ENCODE measurements at places on chromosomes 3 and 15.
A peak's percentile ranks its signal among the peaks of the same experiment; 100 is the strongest.

- DNase-seq = no peak
Measured at GRCh38 chr3:126153695-126154360, 26.6 kb downstream of the ALDH1L1 start.

DNA sequence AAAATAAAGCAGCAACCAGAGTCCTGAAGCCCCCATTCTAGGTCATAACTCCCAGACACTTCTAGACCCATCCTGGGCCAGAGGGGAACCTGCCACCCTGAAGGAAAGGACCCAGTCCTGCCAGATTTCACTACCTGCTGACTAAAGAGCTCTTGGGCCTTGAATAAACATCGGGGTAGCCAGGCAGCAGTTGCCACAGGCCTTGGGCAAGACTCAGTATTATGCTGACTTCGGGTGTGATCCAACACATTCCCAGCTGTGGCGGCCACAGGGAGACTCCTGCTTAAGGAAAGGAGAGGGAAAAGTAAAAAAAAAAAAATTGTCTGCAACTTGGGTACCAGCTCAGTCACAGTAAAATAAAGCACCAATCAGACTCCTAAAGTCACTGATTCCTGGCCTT is 23.8 kb downstream of the NEDD4 start:
- no peak for DNase-seq

DNA sequence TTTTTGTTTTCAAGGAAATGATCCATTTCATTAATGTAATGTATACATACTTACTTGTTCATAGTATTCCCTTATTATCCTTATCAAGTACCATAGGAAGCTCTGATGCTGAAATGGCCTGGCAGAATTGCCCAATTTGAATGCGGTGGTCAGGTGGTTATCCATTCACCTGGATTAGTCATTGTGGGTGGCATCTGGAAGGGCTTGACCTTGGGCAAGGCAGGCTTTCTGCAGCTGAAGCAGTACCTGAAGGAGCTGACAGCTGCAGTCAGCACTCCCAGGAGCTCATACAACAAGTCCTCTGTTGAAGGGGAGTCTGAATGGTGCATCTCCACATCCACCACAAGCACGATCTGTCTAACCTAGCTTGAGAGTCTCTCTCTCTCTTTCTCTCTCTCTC is 12.2 kb upstream of the IQCF5 start:
- no peak for DNase-seq

GRCh38 chr3:29214009-29214658 is 66.7 kb upstream of the RBMS3 start:
- DNase-seq = no peak

GRCh38 chr3:131326307-131326706 is 55.3 kb upstream of the NUDT16 start:
- DNase-seq = no peak

GRCh38 chr3:193665370-193665989 is 72.5 kb downstream of the OPA1 start:
- DNase-seq = peak; percentile 53

GRCh38 chr3:187641320-187642016 is 28.7 kb downstream of the SST start:
- DNase-seq = no peak

GRCh38 chr3:138434875-138435772 is 708 bp downstream of the ESYT3 start:
- DNase-seq = no peak

DNA sequence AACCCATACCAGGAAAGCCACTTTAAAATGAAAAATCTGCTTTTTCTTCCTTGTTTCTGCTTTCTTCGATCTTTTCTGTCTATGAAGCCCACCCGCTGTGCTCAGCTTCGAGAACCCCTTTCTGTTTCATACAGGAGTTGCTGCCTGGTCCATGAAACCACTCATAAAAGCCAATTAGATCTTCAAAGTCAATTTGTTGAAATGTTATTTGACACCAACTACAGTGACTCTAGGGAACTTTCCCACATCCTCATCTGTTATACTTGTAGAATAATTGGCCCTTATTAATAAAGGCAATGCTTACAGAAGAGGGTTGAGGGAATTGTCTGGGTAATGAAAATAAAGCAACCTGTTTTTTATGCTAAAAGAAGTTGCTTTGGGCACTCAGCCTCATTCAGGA is 523.6 kb downstream of the OCA2 start:
- no peak for DNase-seq

GRCh38 chr3:197782230-197782629 is 8.8 kb upstream of the LRCH3 start:
- no peak for DNase-seq

DNA sequence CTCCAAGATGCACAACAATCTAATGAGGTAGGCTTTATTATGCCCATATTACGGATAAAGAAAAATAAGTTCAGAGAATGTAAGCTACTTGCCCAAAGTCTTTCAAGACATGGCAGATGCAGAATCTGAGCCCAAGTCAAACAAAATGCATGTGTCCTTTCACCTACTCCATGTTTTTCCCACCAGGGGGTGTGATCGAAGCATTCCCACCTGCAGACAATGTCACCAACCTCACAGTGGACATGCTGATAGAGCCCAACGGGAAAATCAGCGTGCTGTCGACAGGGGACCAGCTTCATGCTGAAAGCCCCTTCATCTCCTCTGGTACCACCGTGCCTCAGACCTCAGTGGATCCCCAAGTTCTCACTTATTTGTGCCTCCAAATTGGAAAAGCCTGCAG is 99.8 kb upstream of the C15orf61 start:
- no peak for DNase-seq

DNA sequence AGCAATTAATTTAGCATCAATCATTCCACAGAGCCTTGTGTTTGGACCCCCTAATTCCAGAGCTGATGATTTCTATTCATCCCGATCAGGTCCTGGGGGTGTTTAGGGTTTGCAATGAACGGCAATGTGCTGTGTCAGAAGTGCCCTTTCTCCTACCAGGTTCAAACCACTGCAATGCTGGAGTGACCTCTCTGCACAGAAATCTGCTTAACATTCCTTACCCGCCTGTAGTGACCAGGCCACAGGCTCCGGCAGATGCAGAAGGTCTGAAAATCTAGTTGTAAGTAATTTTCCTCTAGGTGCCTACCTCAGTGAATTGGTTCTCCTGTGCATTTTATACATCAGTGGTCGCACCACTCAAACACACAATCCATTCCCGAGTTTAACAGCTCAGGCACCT is 725.3 kb upstream of the CFAP20DC start:
- no peak for DNase-seq

- no peak for DNase-seq
Measured at GRCh38 chr15:68232449-68232848, 2.9 kb upstream of the CLN6 start.

DNA sequence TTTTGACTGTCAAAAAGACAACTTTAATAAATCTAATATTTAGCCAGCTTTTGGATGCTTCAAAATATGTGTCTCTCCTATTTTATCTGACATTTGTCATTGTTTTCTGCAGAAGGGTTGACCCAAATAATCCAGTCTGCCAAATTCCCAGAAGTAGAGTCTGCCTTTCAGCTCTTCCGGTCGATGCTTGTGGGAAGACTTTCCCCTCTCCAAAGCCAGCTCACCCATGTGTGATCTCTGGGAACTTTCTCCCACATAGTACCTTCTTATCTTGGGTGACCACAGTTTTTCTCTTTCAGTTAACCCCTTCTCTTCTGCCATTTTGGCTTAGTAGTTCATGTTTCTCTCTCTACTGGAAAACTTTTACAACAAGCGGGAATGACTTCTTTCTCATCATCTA is 94.1 kb downstream of the ASB7 start:
- no peak for DNase-seq

DNA sequence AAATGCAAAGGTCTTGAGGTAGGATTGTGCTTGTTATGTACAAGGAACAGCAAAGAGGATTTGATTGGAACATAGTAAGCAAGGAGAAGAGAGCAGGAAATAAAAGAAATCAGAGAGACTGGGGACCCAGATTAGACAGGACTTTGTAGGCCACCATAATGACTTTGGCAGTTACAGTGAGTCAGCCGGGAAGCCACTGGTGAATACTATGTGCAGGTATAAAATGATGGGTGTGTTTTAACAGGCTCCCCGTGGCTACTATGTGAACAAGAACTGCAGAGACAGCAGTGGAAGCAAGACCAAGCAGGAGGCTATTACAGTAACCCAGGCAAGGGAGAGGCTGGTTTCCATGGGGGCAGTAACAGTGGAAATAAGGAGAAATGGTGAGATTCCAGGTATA is 55.2 kb downstream of the NPTN start:
- DNase-seq = no peak

- no peak for DNase-seq
Measured at GRCh38 chr3:154780263-154780662, 299.9 kb upstream of the MME start.

- peak; percentile 5 for DNase-seq
Measured at GRCh38 chr3:152026033-152026556, 152.7 kb downstream of the SUCNR1 start.

DNA sequence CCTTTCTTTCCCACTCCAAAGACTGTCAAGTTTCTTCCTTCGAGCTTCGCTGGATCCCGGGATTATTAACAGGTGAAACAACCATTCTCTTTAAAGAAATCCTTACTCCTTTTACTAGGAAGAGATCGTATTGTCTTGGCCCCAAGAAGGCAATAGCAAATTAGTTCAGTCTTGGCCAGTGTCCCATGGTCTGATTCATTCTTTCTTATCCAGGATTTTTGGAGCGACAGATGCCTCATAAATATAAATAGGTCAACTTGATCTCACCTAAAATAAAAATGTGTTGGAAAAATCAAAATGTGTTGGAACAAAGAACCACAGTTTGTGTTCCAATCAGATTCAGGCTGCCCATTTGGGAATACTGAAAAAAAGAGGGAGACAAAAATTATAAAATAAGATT is 140.1 kb upstream of the TMEM108 start:
- no peak for DNase-seq

DNA sequence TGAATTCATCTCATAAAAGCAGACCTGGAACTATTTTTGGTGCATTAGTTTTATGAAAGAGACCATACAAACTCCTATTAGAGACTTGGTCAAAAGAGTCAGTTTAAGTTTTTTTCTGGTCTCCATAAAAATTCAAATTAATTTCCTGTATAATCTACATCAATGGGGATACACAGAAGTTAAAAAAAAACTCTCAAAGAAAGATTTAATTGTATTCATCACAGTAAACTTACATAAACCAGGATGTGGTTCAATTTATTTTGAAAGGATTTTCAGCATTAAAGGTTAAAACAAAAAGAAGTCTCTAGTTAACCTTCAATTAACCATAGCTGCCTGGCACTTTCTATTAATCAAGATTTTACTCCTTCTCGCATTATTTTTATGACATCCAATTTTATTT is 530.3 kb upstream of the KCNMB2 start:
- DNase-seq = no peak

- no peak for DNase-seq
Measured at GRCh38 chr3:43291546-43291945, 5.2 kb downstream of the SNRK start.

- no peak for DNase-seq
Measured at GRCh38 chr3:169255511-169255910, 408.0 kb downstream of the MECOM start.

DNA sequence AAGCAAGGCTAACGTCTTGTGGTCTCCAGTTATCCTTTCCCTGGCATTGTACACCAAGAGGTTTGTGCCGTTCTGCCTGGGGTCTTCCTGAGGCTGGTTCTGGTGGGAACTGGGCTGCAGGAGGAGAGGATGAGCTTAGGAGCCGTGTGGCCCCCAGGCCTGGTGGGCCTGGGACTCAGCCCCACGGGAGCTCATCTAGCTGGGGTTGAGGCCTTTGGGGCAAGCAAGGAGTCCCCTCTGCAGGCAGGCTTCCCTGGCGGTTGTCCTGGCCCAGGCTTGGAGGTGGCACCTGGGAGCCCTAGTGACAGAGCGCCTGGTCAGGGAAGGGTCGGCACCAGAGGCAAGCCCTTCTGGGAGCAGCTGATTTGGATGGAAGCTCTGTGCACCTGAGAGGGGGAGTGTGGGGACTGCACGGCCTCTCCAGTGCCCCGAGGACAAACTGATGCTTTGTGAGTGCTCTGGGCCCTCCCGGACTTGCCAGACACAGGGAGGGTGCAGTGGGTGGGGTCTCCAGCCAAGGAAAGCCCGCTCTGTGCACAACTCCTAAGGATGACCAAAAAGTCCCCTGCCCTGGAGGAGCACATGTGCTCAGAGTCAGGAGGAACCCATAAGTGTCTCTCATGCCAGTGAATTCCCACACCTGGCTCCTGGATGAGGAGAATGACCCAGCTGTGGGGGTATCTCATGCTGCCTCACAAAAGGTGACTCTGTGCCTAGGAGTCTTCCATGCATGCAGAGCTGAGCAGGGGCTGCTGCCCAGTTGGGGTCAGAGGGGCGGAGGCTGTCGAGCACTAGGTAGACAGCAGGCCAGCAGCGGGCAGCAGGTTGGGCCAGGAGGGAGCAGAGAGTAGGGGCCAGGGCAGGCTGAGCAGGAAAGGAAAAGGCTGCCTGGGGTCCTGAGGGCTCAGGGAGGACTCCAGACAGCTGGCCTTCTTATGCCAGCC is 2.7 kb downstream of the PAK6 start:
- no peak for DNase-seq

DNA sequence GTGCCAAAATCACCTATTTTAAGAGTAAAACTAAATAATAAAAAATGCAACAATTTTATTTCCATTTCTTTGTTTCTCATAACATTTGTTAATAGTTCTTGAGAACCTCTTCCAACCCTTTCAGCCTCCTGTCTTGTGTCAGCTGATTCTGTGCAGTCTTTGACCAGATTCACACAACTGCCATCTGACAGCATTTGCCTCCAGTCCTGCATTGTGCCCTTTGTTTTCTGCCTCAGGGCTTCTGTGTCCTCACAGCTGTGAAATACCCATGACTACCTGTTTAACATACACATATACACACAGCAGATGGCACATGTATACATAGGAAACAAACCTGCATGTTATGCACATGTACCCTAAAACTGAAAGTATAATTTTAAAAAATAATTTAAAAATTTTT is 13.2 kb upstream of the CNTN6 start:
- DNase-seq = no peak

DNA sequence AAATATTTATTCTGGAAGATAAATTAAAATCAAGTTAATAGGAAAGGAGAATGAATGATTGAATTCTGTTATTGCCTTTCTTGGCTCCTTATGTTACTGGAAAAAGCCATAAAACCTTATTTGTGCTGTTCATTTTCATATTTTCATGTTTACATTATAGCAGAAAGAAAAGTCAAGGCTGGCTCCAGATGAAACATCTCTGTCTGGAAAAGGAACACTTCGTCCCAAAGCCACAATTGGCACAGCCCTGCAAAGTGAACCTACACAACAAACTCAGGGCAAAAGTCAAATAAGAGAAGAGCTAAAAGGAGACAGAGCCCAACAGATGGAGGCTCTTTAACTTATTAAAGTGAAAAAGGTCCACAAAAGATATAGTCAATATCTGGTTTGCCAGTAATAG is 73.4 kb downstream of the GTPBP8 start:
- no peak for DNase-seq

- DNase-seq = peak; percentile 4
Measured at GRCh38 chr3:111315930-111316587, 225.9 kb upstream of the CD96 start.

- peak; percentile 51 for DNase-seq
Measured at GRCh38 chr15:56917652-56918045, 795 bp upstream of the TCF12 start.

- no peak for DNase-seq
Measured at GRCh38 chr15:57236561-57237300, 139.6 kb upstream of the CGNL1 start.
